ENCODE measurements at places on chromosomes 3 and 15.

- no peak for DNase-seq
These were observed 33.4 kb upstream of the MUC13 start for GRCh38 chr3:124967964-124968363.

GRCh38 chr15:70358871-70359647 lies 261.3 kb upstream of the TLE3 start:
- no peak for DNase-seq

DNA sequence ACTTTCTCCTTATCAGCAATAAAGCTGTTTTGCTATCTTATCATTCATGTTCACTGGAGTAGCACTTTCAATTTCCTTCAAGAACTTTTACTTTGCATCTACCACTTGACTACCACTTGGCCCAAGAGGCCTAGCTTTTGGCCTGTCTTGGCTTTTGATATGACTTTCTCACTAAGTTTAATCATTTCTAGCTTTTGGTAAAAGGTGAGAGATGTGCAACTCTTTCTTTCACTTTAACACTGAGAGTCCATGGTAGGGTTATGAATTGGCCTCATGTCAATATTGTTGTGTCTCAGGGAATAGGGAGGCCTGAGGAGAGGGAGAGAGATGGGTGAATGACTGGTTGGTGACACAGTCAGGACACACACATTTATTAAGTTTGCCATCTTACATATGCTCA lies 31.0 kb upstream of the FAM3D start:
- no peak for DNase-seq

DNA sequence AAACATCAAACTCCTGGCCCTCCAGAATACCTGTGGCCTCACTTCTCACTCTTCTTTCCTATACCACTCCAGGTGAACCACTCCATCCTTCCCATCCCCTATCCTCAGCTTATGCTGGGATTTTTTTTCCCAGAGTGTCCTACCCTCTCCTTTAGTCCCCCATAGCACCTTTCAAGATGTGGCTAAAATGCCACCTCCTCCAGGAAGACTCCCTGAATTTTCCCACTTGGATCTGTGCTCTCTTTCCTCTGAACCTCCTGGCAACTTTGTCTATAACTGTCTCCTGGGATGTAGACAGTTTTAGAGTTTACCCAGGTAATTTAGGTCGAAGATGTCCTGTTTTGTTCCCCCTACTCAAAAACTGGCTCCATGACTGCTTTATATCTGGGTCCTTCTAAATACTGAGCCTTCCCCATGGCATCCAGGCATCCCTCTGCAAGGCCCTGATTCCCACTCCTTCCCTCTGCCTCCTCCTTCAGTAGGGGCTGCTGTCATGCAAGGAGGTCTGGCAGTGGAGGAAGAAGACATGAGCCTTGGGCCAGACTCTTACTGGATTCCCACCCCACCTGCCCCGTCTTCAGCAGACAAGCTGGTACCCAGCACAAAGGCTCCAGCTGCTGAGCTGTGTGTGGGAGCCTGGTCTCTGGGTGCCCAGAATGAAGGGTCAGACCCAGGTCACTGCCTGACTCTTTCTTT lies 161.5 kb downstream of the SMAD6 start:
- no peak for DNase-seq

DNA sequence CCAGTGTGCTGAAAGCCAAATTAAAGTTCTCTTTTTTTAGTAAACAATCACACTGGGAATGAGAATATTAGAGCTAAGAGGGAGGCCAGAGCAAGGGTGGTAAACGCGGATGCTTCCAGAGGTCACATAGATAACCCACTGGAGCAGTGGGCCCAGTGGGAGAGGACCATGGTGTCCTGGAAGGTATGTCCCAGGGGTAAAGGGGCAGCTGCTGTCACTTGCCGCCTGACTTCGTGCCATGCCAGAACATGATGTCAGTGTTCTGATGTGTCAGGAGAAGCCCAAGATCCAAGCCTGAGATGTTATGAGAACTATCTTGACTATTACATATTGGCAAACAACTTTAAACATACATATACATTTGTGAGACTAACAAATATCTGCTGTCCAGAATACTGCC lies 211.9 kb upstream of the IL12A start:
- DNase-seq = no peak

All from NB4 (cell line).